ENCODE measurements at places on chromosomes 13 and 19. TPM values are rescaled to one million over a fixed set of nuclear protein-coding genes. Genes with fewer than 3 reads are reported as not detected.

The UTP14C gene
- total RNA-seq = 7.8 TPM

The ANKLE1 gene
- 0.50 TPM for total RNA-seq

The SPACA4 gene
- total RNA-seq = 0.31 TPM

The GAPDHS gene
- total RNA-seq = 0.16 TPM

The GARIN5A gene
- 2.0 TPM for total RNA-seq

The CAMSAP3 gene
- total RNA-seq = 4.0 TPM

The OLFM4 gene
- total RNA-seq = not detected

The NOVA2 gene
- total RNA-seq = 0.13 TPM

The KIR2DL4 gene
- not detected for total RNA-seq

The RINL gene
- 2.5 TPM for total RNA-seq

The LACC1 gene
- 3.6 TPM for total RNA-seq

The RRAS gene
- 160 TPM for total RNA-seq

The TNFSF9 gene
- 3.9 TPM for total RNA-seq

The SYMPK gene
- 73.2 TPM for total RNA-seq

The PRRG2 gene
- total RNA-seq = 0.93 TPM

The DPF1 gene
- total RNA-seq = 4.8 TPM

The KCNC3 gene
- 1.5 TPM for total RNA-seq

The THSD1 gene
- 6.2 TPM for total RNA-seq

The CASP14 gene
- not detected for total RNA-seq

The ZNF99 gene
- not detected for total RNA-seq

The ACP4 gene
- not detected for total RNA-seq

The GPR12 gene
- total RNA-seq = not detected

The TNNT1 gene
- total RNA-seq = 130 TPM

The FGF21 gene
- not detected for total RNA-seq

The CEACAM8 gene
- not detected for total RNA-seq

The MBD3L2 gene
- not detected for total RNA-seq

The GIPR gene
- 3.2 TPM for total RNA-seq

The RASGRP4 gene
- not detected for total RNA-seq

The GSX1 gene
- not detected for total RNA-seq

The OR10H1 gene
- not detected for total RNA-seq

The LILRB5 gene
- 0.05 TPM for total RNA-seq

The TUBA3C gene
- not detected for total RNA-seq
